Jurkat, Clone E6-1 (cell line): ENCODE measurements at places on chromosomes 2 and 18.

DNA sequence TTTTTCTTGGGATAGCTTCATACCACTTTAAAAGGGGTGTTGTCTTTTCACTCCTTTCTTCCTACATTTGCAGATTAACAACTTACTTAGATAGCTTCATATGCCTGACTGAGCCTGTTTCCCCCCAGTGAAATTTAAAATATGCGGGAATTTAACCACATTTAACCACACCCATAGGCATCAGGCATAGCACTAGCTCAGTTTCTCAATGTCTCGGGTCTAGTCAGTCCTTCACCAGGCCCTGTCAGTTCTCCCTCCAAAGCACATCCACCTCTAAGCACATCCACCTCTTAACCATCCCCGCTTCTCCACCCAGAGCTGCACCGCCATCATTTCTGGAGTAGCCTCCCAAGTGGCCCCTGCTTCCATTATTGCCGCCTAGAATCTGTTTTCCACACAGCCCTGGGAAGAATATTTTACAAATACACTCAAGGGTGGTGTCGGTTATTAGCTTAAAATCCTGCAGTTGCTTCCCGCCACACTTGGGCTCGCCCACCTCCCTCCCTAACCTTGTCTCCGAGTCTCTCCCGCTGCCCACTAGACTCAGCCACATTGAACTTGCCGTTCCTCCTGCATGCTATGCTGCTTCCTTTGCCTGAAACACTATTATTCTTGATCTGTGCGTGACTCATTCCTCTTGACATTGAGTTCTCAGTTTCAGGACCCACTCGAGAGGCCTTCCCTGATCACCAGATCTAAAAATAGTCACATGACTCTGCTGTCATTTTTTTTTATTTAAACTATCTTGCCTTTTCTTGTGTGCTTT is 68.3 kb downstream of the SPTBN1 start:
- no peak for DNase-seq

- no peak for DNase-seq
Observed at GRCh38 chr18:8610459-8610851, 1.2 kb downstream of the RAB12 start.

- peak; percentile 49 for DNase-seq
Observed at GRCh38 chr2:207473049-207473930, 56.5 kb upstream of the CREB1 start.

- DNase-seq, result no peak
Observed at GRCh38 chr18:46942646-46943045, 25.2 kb downstream of the KATNAL2 start.

DNA sequence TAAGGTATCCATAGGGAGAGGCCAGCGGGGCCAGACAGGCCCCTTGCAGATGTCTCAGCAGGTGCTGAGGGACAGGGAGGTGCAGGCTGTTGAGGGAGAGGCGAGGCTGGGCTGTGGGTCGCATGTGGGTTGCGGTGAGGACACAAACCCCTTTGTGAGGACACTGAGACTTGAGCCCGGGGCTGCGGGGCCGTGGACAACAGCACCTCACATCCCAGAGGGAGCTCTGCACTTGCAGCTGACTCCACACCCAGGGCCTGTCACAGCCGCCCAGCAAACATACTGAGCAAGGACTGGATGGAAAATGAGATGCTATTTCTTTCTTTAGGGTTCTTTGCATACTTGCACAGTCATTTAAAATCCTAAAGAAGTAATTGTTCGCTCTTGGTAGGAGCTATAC is 95.3 kb upstream of the NFATC1 start:
- no peak for DNase-seq

DNA sequence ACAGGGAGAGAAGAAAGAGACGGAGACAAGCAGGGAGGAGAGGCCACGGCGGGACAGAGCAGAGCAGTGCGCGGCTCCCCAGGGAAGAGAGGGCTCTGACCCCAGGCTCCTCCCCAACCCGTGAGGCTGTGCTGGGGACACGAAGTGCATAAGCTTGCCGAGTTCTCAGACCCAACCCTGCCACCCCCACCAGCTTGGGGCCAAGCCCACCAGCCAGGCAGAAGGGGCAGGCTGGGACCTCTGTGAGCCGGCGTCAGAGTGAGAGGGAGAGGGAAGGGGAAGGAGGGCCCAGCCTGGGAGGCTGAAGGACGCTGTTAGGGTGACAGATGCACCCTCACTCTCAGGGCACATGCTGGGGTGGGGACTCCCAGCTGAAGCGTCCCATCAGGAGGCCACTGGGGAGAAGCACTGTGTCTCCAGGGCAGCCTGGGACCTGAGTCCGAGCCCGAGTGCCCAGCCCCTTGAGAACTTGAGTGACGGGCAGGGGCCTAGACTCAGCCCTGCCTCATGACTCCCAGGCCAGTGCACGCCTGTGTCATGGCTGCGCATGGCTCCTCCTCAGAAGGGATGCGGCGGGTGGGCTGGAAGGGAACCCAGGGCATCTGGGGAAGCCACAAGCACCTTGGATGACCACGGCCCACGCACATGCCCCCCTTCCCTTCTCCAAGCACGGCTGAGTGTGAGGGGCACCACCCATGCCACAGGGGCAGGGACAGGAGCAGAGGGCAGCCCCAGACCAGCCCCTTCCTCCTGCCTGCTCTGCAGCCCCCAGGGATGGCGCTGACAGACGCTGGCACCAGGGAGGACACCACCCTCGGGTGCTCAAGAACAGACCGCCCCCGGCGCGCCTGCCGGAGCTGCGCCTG is 31.0 kb downstream of the MTERF4 start:
- no peak for DNase-seq

DNA sequence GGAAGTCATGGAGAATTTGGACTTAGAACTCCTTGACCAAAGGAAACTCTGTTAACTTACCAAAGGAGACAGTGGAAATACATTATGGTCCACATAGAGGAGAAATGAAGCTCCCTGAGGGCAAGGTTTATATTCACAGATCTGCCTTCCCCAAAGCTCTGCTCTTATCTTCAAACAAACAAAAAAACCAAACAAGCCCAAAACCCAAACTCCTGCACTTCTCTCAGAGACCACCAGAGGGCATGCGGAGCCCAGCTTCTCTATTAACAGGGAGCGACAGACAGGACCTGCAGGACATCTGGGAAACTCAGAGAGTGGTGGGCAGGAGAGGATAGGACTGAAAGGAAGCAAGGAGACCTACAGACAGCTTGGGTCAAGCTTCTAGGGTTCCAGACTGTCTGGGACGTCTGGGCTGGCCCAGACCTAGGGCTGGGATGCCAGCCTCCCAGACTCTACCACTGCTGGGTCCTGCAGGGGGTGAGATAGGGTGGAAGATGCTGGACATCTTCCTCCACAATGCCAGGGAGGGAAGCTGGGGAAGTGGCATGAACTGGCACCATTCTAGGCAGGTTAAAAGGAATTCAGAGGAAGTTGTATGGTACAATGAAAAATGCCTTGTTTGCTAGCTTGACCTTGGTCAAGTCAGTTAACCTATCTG is 4.0 kb upstream of the WNT10A start:
- peak; percentile 70 for DNase-seq

DNA sequence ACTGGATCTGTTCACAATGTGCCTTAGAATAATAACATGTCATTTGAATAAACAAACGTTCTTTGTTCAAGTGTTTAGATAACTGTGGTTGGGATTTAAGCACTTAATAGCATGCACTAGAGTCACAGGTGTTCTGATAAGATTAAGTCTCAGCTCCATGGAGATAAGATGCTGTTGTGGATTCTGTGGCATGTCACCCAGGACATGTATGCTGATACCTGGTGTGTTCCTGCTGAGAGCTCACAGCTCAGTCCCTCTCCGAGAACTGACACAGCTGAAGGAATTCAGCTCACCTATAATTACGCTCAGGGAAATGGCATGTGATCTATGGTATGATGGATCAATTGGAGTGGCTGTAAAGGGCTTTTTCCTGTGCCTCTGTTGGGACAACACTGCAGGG is 75.4 kb upstream of the ST6GAL2 start:
- DNase-seq, result no peak

- no peak for DNase-seq
Observed at GRCh38 chr2:150750720-150751119, 263.3 kb upstream of the RND3 start.

- no peak for DNase-seq
Observed at GRCh38 chr2:59684771-59685166, 868.7 kb downstream of the BCL11A start.

DNA sequence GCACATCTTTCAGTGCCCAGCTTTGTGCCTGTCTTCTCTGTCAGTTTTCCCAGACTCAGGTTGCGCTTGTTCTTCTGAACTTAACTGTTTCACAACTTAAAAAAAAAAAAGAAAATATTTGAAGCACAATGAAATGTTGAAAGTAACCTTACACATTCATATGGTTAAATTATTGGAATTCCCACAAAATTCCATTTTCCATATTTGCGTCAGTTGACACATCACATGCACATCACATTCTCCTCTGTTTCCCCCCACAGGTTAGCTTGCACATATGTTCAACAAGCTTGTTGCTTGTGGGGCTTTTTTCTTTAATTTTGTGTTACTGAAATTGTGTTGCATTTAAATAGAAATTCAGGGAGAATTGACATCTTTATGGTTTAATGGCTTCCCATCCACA is 8.3 kb downstream of the MYO1B start:
- no peak for DNase-seq

GRCh38 chr2:60465736-60466135 is 87.7 kb downstream of the BCL11A start:
- DNase-seq, result no peak

- no peak for DNase-seq
Observed at GRCh38 chr2:222439692-222440091, 15.3 kb downstream of the SGPP2 start.

GRCh38 chr2:199717587-199717907 is 133.4 kb downstream of the FTCDNL1 start:
- no peak for DNase-seq

DNA sequence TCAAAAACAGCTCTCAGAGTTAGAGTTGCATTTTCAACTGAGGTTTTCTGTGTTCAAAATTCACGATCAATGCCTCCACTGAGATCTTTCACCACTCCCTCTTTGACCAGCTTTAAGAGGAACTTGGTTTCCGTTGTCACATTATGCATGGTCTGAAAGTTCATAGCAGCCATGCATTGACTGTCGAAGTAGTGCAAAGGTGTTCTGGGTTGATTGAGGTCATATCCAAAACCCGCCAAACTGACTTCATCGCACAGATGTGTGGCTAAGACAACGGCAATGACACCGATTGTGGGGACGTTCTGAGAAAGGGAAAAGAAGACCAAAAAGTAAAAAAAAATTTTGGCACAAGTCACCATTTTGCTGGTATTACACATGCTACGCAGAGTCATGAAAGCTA is 48.7 kb downstream of the ST3GAL5 start:
- DNase-seq, result peak; percentile 78

GRCh38 chr2:127406454-127406853 is 11.8 kb upstream of the PROC start:
- DNase-seq, result no peak

DNA sequence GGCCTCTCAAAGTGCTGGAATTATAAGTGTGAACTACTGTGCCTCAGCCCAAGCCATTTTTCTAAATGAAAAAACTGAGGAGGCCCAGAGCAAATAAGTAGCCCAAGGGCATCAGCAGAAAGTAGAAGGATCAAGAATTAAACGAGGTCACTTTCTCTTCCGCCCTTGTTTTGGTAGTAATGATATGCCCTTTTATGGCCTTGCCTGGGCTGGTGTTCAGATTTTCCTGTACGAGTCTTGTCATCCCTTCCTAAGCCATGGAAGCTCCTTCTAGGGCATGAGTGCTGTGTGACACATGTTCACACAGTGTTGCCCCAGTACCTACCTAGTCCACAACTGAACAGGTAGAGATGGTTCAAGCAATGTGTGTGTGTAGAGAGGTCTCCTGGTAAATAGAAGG is 6.6 kb downstream of the HPCAL1 start:
- no peak for DNase-seq

DNA sequence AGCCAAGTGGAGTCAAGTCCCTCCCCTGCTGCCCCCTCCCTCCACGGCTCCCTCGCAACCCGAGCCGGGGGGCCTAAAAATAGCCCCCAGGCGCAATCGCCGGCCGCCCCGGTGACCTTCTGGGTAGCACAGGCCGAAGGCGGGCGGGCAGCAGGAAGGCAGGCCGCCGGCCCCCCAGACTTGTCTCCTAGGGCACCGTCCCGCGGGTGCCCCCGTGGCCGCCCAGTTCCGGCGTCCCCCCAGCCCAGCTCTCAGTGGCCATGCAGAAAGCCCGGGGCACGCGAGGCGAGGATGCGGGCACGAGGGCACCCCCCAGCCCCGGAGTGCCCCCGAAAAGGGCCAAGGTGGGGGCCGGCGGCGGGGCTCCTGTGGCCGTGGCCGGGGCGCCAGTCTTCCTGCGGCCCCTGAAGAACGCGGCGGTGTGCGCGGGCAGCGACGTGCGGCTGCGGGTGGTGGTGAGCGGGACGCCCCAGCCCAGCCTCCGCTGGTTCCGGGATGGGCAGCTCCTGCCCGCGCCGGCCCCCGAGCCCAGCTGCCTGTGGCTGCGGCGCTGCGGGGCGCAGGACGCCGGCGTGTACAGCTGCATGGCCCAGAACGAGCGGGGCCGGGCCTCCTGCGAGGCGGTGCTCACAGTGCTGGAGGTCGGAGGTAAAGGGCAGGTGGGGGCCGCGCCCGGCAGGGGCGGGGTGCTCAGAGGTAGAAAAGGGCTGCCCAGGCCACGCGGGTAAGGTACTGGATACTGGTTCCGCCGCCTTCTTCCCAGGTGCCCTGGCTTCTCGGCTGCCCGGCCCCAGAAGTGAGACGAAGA is at the start of gene SPEG:
SPEG (plus strand) TSS at position 126 of the 808 bp plus-strand sequence; CDS start at position 261, 135 bp downstream.
- no peak for DNase-seq

GRCh38 chr2:99883358-99883757 is 259.0 kb downstream of the AFF3 start:
- no peak for DNase-seq

- no peak for DNase-seq
Observed at GRCh38 chr2:238589591-238590460, 163.1 kb downstream of the ASB1 start.

GRCh38 chr2:165281387-165281786 is 42.2 kb downstream of the SCN2A start:
- no peak for DNase-seq

- DNase-seq, result no peak
Observed at GRCh38 chr2:148042219-148042618, 21.3 kb downstream of the MBD5 start.

DNA sequence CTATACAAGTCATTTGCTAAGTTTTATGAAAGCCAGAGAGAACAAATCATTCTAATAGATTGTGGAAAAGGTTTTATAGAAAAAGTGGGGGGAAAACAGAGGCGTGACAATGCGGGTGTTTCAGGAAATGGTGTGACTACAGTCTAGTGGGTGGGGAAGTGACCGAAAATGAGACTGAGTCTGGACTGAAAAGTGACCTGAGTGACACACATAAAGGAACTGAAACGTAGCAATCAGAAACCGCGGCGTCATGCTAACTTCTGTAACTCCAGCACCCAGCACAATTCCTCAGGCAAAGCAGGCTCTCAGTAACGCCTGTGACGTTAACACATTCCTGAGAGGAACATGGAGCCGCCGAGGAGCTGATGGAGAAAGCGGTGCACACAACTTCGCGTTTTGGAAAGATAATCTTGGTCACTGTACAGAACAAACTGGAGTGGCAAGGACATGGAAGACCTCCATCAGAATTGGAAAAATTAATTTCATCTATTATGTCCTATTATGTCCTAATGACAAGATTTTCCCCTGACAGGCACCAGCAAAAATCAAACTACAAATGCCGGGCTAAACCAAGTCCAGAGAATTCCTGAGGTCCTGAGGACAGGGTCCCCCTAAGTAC is 1.4 kb upstream of the CD226 start:
- DNase-seq, result no peak
